ENCODE measurements at places on chromosomes 16 and 17.

DNA sequence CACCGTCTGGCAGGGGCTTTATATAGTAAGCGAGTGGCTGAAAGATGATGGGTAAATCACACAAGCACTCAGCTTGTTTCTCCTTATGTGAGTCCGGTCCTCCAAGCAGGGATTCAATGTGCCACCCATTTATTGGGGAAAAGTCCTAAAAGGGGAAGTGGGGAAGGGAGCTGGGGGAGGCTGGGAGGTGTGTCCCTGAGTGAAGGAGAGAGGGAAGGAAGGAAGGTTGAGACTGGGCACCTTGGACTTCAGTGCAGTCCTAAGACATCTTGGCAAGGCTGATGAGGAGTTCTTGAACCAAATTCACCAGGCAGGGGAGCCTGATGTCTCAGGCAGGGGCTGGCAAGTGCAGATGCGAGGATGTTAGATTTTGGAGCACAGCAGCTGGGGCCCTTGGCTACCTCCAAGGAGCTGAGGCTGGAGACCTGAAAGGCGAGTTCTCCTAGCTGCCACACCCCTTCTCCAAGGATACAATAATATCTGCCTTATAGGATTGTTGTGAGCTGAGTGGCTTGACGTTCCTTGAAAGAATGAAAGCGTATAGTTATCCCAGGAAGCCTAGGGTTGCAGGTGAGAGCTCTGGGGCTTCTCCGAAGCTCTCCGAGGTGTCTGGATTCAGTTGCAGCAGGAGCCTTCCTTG, 23.0 kb upstream of the CYLD start:
- DNase-seq = no peak

DNA sequence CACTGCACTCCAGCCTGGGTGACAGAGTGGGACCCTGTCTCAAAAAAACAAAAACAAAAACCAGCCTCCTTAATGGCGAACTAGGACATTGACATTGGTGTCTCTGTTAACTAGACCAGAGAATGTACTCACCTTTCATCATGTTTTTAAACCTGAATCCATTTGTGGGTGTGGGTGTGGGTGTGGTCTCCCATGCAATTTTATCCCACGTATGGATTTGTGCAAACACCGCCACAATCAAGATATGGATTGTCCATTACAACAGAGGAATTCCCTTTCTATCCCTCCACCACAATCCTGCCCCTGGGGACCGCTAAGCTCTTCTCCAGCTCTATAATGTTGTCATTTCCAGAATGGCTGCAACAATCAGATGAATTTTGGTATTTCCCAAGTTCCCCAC, 49.9 kb downstream of the DNAH17 start:
- no peak for DNase-seq

DNA sequence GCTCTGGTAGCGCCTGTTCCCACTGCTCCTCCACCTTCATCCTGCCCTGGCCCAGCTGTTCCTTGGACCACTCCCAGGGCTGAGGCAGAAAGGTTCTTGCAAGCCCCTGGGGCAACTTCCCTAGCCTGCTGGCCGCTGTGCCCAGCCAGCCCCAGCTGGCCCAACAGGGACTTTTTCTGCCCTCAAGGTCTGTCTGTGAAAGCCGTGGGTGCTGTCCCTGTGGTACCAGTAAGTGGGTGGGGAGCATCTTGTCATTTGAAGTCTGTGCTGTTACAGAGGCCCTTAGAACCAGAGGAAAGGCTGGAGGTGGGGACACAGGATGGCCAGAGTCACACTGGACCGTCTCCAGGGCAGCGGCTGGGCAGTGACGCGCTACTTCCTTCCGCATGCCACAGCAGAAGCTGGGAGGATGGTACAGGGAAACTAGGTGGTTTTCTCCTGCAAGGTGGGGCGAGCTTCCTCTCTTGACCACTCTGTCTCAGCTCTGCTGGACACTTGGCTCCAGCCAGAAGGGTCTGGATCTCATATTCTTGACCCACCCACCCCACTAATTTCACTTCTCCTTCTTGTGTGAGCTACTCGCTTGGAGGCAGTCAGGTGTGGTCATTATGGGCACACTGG, 87.8 kb downstream of the PLCG2 start:
- no peak for DNase-seq

DNA sequence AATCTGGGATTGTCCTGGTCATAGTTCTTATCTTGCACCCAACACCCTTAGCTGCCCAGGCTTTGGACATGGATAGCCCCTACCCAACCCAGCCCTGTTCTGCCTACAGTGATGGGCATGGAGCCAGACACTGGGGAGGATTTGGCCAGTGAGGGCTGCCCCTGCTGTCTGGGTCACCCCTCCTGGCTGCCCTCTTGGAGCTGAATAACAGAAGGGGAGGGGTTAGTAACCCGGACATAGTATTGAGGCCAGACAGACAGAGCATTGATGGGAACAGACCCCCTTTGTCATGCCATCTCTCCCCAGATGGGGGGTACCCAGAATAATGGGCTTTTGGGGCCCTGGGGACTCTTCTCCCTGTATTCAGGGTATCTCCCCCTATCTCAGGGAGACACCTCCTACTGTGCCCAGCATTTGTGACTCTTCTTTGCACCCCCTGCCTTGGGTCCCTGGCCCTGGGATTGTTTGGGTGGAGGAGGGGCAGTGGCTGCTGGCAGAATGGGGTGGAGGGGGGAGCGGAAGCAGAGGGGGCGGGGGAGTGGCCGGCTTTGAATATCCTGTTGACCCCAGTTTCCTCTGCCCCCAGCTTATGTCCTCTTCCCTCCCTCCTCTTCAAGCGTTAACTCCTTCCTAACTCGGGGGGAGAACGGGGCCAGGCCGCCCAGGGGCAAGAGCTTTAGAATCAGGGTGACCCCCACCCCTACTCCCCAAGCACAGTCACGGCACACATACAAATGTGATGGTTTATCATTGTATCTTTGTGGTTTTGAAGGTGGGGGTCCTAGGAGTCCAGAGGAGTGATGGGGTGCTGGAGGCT, 17.0 kb downstream of the GJD3 start:
- DNase-seq = no peak

DNA sequence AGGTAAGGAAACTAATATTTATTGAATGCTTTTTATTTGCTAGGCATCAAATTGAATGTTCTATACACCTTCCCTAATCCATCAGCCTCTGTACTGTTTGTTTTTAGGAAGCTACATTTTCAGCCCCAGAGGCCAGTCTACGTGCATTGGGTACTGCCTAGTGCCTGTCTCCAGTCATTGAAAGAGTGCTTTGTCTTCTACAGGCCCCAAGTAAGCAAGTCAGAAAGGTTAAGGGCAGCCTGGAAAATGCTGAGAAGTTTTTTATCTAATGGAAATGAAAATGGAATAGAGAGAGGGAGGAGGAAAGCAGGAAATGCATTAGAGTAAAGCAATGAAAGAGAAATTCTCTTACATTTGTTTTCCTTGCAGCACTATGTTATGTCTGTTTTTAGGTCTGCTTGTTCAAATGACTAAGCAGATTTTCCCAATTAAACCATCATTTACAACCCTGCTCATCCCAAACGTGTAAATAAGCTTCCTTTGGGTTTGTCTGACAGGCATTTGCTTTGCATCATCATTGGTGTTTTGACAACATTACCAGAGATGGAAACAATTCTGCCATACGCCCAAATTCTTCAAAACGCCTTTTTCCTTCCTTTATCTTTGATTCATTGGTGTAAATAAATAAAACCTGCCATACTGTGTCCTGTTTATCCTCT, 116.0 kb upstream of the GOT2 start:
- no peak for DNase-seq

DNA sequence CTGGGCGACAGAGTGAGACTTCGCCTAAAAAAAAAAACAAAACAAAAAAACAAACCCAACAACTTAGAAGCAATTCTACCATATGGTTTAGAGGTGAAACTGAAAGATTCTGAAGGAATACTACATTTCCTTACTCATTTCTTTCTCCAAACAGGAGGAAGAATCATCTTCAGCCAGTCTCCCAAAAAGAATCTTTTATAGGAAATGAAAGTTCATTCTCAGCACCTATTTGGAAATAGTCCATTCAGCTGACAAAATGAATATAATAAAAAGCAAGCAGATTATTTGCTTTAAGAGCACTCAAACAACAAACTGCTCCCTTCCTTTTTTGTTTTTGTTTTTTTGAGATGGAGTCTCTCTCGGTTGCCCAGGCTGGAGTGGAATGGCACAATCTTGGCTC, 17.7 kb downstream of the GRB2 start:
- no peak for DNase-seq

- no peak for DNase-seq
Observed at GRCh38 chr17:7043497-7044198, at the start of gene SLC16A11. Gene SLC16A11, minus strand, starts transcription at chr17:7044092. Its CDS starts 579 bp downstream, at chr17:7043513.

DNA sequence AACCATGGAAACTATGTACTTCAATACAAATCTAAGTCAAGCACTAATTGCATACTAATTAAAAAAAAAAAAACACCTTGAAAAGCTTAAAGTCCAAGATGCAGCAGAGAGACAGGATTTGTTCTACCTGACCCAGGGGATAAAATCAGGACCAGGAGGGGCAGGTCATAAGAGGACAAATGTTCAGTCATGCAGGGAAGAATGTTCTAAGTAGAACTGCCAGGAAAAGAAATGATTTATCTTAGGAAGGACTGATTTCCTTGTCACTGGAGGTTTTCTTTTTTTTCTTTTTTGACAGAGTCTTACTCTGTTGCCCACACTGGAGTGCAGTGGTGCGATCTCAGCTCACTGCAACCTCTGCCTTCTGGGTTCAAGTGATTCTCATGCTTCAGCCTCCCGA, 9.1 kb upstream of the GHDC start:
- no peak for DNase-seq

DNA sequence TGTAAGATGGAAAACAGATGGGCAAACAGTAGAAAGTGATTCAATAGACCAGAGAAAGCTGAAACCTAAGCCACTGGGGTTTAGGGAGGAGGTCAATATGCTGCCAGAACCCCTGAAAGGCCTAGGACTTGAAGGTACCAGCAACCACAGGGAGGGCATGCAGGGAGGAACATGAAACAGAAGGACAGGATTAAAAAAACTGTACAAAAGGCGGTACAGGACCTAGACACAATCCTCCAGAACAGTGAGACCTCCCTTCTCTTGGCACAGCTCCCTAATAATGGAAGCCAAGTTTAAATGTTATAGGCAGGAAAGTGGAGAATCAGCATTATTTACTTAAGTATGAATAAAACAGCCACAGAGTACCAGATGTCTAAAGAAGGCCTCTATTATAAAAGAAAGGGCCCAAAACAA, 105.5 kb downstream of the SPAG9 start:
- no peak for DNase-seq

DNA sequence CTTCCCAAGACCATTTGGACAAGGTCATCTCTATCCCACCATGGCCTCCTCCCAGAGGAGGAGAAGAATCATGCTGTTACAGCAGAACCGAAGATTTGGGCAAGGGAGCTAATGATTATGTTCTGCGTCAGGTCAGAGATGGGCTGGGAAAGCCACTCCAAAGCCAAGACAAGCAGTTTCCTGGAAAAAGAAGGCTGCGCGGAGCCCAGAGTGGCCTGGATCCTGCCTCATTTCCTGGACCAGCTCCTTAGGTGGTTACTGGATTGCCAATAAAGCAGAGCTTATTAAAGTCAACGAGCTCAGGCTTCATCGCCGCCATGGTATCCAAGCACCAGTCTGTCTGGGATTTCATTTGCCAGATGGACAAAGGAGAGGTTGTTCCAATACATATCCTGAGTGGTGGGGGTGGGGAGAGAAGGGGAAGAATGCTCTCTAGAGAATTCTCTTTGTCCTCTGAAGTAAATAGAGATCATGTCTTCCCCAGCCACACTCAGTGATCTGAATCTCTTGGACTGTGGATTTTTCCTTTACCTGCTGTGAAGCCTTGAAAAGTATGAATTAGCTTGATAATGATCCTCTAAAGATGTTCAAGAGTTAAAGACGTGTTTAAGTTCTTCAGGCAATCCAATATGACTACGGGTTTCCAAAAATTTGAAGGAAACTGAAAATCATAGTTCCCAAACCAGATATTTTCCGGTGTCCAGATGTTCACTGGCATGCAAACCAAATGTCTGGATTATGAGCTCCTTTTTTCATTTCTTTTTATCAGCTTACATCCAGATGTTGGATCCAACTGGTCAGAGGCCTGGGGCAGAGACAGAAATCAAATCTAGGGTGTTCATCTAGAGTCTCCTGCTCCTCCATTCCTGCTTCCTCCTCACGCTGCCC, 17.7 kb downstream of the PRAC1 start:
- DNase-seq = no peak

- no peak for DNase-seq
Observed at GRCh38 chr17:40086150-40087044, 14.0 kb downstream of the NR1D1 start.

GRCh38 chr16:11409398-11409797, 64.1 kb downstream of the RMI2 start:
- DNase-seq = no peak

All from NCI-H510A (cell line).